RWPE1 (cell line): ENCODE measurements at places on chromosomes 3 and 15.

DNA sequence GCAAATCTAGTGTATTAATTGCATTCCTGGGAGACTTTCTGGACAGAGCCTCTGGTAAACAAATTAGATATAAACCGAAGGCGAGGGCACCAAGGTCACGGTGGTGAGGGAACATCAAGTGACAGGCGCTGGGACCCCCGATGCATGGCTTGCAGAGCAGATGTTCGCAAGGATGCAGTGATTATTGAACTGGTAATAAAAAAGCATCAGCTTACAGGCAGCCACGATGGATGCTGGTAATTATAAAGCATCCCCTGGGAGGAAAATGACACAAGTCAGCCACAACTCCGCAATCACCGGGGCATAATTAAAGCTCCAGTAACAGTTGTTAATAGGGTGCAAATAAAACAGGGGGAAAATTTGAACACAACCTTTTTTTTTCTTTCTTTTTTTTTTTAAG, 231.1 kb upstream of the DPH6 start:
- no peak for DNase-seq

DNA sequence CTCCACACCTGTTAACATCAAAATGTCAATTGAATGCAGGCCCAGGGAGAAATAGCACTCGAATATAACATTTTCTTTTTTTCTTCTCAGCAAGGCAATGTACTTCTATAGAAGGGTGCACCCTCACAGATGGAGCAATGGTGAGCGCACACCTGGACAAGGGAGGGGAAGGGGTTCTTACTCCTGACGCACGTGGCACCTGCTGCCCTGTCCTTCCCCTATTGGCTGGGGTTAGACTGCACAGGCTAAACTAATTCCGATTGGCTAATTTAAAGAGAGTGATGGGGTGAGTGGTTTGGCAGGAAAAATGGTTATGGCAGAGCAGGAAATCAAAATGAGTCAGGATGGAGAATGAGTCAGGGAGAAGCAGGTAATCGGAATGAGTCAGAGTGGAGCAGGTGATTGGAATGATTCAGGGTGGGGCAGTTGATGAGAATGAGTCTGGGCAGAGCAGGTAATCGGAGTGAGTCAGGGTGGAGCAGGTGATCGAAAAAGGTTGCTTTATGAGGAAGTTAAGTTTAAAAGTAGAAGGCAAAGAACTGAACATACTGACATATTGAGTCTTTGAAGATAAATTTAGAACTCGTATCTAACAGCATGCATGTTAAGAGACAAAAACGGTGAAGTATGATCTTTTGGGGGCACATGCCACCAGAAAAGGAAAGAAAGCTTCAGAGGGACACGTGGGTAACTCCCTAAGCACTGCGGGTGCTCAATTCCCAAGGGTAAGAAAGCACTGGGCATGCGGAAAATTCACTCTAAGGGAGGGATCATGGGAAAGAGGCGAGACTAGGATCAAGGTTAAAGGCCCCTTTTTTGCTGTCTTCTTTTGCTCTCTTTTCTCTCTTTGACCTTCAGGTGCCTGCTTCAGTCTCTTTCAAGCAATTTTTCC, 72.9 kb upstream of the GALNT15 start:
- peak; percentile 84 for DNase-seq

GRCh38 chr15:70995383-70995970, 102.9 kb downstream of the LRRC49 start:
- no peak for DNase-seq

DNA sequence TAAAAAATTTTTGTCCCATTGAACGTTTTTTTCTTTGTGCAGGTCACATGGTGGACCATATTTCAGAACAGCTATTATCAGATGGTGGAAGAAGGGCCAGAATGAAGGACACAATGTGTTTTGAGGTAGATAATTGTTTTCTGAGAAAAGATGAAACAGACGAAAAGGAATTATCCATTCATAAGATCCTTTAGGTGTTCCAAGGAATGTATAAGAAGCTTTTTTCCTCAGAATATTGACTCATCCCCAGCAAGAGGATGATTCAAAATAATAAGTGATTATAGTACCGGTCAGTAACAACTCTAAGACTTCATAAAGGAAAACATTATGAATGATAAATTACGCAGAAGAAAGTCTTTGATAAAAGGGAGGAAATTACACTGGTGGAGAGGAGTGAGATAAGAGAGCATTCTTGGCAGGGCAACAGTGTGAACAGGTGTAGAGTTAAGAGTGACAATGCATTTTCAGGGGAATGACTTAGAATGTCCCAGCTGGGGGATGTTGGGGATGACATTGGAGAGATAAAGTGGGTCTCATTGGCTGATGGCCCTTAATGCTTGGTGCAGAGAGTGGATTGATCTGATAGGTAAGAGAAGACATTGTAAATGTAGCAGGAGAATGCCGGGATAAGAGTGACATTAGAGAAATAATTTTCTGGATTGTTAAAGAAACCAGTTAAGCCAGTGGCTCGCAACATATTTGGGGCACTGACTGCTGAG, 27.0 kb upstream of the AQP9 start:
- DNase-seq, result no peak

GRCh38 chr3:187738071-187738330, 7.3 kb downstream of the BCL6 start:
- DNase-seq, result no peak

DNA sequence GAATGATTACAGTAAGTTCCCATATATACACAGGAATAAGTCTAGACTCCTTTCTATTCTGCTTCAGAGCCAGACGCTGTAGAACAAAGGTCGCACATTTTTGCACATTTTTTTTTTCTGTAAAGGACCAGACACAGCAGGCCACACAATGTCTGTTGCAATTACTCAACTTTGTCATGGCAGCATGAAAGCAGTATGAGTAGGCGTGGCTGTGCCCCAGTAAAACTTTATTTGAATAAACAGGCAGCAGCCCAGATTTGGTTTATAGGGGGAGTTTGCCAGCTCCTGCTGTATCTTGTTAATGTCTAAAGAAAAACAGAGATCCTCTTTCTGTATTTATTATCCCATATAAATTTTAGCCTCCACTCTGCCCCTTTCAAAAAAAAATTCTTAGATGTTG, 708.3 kb downstream of the FHIT start:
- no peak for DNase-seq

GRCh38 chr15:62929000-62929357, 113.6 kb upstream of the TPM1 start:
- DNase-seq, result peak; percentile 85

DNA sequence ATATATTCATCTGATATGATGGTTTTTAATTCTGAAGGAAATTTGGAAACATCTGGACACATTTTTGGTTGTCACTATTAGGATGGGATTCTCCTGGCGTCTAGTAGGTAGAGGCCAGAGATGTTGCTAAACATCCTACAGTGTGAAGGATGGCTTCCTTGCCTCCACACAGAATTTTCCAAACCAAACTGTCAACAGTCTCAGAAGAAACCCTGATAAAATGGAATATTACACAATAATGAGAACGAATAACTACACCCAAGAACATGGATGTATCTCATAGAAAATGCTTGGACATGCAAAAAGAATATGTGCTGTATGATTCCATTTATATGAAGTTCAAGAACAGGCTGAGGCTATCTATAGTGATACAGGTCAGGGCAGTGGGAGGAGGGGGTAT, 79.8 kb upstream of the PSMD6 start:
- DNase-seq, result no peak

GRCh38 chr3:187709155-187709554, 6.8 kb upstream of the RTP2 start:
- DNase-seq, result no peak

GRCh38 chr15:44194323-44195150, 534 bp downstream of the FRMD5 start:
- peak; percentile 69 for DNase-seq

DNA sequence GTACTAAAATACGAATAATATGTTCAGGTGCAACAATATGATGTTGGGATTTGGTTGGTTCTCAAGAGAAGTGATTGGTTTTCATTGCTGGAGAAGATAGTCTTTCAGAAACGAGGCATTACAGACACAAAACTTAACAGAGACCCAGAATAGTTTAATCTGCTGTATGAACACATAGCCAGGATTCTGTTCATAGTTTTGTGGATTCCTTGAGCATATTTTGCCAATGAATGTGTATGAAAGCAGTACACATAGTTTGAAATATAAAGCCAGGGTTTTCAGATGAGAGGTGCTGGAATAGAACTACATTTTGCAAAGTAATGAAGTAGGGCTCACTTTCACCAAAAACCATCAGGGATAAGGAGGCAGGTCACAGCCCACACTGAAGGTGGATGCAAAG, 5.7 kb upstream of the MCTP2 start:
- DNase-seq, result no peak

DNA sequence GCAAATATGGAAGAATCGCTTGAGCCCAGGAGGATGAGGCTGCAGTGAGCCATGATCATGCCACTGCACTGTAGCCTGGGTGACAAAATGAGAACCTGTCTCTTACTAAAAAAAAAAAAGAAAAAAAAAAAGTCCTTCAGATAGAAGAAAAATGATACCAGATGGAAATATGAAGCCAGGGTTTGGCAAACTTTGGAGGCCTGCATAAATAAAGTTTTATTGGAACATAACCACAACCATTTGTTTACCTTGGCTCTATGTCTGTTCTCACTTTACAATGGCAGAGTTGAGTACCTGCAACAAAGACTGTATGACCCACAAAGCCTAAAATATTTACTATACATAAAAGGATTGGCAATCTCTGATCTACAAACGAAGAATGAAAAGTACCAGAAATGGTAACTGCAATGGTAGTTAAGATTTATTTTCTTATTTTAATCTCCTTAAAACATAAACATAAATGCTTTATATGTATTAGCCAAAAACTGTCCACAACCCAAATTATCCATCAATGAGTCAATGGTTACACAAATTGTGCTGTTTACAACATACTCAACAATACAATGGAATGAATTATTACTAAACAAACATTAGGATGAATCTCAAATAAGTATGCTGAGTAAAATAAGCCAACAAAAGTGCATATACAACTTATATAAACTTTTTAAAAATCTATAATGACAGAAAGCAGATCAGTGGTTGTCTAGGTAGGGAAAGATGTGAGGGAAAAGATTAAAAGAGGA, 41.8 kb downstream of the GOLGB1 start:
- DNase-seq, result no peak

DNA sequence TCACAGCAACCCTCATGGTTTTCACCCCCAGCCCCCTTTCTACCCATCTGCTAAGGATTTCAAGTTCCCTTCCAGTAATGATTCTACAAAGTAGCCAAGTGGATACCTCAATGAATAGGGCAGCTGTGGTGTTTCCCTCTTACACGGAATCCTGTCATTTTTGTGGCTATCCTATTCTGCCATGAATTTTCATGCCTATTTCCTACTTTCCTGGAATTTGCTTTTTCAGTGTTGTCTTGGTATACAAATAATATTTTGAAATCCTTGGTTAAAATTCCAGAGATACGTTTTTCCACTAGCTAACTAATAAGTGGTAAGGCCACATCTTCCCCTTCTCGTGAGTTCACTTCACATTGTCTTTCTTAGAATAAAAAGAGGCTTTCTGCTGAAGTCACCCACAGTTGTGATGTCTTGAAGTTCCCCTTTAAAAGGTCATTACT, 7.5 kb downstream of the ADPRH start:
- DNase-seq, result no peak

DNA sequence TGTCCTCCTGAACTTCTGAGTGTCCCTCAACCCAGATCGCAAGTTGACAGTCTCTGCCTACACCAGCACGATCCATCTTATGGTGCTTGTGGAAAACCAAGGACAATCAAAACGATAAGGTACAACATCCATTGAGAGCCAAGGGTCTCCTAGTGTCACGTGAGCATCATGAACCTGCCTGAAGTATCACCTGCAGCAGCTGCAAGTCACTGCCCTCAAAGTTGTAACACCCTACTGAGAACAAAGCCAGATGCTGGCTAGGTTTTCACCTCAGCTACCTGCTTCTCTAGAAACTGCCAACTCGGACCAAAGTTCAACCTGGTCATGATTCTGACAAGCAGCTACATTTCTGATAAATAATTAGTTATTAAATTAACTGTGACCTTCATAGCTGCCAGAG, 17.5 kb downstream of the C2CD4B start:
- no peak for DNase-seq

GRCh38 chr3:114846252-114846651, 300.8 kb downstream of the ZBTB20 start:
- DNase-seq, result no peak

DNA sequence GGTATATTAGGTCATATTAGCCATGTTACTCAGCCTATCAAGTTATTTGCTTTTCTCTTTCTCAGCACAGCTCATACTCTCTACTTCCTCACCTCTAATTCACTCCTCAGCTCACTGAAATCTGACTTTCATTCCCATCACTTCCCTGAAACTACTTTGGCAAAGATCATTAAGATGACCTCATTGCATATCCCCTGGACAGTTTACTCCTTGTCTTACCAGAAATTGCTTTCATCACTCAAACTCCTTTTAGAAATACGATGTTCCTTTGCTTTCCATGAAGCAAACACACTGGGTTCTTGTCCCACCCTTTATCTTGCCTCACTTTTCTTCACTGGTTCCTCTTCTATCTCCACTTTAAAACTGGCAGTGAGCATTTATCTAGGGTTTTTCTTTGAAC, 354.4 kb downstream of the TUSC7 start:
- no peak for DNase-seq

DNA sequence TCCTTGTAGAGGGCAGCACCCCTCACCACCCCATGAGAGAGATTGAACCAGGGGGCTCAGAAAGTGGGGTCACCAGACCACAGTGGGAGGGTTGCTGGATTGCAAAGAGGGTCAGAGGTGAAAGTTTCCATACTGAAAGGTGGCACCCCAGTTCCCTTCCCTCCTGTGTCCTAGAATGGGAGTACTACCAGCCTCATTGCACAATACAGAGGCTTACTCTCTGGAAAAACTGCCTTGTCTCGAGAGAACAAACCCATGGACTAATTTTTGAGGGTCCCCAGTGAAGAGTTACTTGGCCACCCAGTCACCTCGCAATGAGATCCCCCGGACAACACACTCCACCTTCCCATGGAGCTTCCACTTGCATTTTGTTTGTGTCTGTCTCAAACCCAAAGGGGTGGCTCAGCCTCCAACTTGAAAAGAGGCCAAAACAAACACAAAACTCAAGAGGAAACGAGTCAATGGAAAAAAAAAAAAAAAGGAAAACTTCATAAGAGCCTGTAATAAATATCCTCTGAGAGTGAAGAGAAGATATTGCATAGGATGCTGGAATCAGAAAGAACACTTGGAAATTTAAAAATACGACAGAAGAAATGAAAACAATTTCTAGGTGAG, 18.6 kb downstream of the MESP2 start:
- no peak for DNase-seq

- DNase-seq, result no peak
These were observed 28.8 kb upstream of the SHC4 start for GRCh38 chr15:48992545-48992944.

GRCh38 chr15:71290881-71291635, 175.8 kb downstream of the THSD4 start:
- no peak for DNase-seq

- DNase-seq, result no peak
These were observed 15.8 kb upstream of the KBTBD12 start for GRCh38 chr3:127899200-127899599.

DNA sequence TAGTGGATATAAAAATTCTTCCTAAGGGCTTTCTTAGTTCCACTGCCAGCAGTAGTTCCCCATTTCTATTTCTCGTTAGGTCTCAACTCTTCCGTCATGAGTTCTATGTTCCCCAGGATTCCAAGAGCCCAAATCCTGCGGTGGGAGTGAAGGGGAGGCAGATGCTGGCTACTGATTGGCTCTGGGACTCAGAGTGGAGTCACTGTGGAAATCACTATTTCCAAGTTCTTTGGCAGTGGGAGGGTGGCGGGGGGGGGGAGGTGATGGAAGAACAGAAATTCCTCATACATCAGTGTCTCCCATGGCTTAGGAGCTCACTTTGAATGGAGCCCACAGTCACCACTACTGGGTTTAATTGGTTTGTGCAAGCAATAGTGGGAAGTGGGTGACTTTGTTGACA, 5.6 kb downstream of the CCR1 start:
- DNase-seq, result no peak
